ENCODE measurements at places on chromosomes 11 and 22.

DNA sequence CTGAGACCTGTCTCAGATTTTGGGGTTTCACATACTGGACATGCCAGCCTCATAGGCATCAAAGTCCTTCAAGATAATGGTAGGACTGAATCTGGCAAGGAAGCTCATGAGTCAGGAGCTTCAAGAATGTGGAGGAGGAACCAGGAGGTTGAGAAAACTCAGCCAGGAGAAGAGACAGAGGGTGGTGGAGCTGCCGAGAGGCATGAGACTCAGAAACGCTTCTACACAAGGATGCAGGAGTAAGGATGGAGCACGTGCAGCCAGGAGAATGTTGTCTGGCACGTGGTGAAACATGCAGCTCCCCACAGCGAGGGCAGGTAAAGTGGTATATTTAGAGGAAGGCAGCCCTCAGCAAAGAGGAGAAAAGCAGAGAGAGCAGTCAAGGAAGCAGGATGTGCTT is 148.7 kb upstream of the ISX start:
- no peak for DNase-seq

GRCh38 chr22:35258191-35258988 is 1.1 kb downstream of the HMGXB4 start:
- no peak for DNase-seq

GRCh38 chr11:15933886-15934625 is 422.3 kb downstream of the SOX6 start:
- DNase-seq: no peak

DNA sequence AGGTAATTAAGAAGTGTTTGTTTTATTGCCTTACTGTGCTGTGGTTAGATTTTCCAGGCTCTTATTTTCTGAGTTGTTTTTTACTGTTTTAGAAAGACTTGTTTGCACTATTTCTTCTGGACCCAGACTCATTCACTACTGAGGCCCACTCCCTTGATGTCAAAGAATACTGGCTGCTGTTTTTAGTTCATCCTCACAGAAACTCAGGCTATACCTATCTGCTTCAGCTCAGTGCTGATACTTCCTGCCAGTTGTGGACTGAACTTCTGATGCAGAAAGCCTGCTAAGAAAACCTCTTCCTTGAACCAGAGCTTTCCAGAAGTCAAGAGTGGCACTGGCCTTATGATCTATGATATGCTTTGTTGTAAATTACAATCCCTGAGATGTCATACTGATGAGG is 15.9 kb upstream of the PIK3IP1 start:
- no peak for DNase-seq

DNA sequence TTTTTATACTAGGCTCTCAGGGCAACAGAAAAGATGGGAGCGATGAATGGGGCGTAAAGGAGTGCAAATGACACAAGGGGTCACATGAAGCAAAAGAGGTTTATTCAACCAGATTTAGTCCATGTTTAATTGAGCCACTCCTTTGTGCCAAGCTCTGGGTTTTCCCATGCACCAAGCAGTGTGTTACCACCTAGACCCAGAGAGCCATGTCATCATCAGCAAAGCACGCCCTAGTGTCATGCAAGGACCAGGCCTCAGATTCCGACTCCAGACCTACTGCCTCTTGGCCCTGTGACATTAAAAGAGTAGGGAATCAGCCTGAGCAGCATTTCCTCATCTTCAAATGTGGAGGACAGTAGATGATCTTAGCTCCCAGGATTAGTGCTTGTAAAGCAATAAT is 1.1 kb upstream of the IGLL5 start:
- no peak for DNase-seq

- DNase-seq: no peak
Observed at GRCh38 chr11:31499576-31500178, 9.7 kb downstream of the IMMP1L start.

DNA sequence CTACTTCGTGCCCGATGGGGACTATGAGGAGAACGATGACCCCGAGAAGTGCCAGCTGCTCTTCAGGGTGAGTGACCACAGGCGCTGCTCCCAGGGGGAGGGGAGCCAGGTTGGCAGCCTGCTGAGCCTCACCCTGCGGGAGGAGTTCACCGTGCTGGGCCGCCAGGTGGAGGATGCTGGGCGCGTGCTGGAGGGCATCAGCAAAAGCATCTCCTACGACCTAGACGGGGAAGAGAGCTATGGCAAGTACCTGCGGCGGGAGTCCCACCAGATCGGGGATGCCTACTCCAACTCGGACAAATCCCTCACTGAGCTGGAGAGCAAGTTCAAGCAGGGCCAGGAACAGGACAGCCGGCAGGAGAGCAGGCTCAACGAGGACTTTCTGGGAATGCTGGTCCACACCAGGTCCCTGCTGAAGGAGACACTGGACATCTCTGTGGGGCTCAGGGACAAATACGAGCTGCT is 751 bp downstream of the FIBIN start:
- DNase-seq: no peak

- no peak for DNase-seq
Observed at GRCh38 chr22:40210818-40211217, 33.1 kb downstream of the TNRC6B start.

- DNase-seq: no peak
Observed at GRCh38 chr11:98056945-98057344, 963.8 kb upstream of the CNTN5 start.

GRCh38 chr11:34512840-34513681 is 533 bp downstream of the ELF5 start:
- peak; percentile 8 for DNase-seq

- DNase-seq: no peak
Observed at GRCh38 chr11:83819931-83820549, 533.9 kb upstream of the CCDC90B start.

GRCh38 chr11:68216171-68216938 is 3.3 kb upstream of the KMT5B start:
- no peak for DNase-seq

DNA sequence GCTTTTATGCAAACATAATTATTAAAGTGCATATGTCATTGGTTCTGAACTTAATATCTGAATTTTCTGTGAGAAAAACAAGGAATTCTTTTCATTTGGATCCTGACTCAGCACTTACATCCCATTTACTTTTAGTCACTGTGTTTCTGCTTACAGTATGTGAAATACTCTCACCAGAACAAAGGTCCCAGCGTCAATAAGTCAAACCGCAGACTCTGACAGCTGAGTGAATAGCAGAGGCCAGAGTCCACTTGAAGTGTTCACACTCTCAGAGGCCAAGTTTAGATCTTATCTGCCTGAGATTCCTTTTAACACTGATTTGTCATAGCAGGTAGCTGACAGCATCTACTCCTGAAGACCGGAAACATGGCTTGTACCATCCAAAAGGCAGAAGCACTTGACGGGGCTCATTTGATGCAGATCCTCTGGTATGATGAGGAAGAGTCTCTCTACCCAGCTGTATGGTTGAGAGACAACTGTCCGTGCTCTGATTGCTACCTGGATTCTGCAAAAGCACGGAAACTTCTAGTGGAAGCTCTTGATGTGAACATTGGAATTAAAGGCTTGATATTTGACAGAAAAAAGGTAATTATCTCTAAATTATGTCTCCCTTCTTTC is 14.6 kb downstream of the BBOX1 start:
- no peak for DNase-seq

DNA sequence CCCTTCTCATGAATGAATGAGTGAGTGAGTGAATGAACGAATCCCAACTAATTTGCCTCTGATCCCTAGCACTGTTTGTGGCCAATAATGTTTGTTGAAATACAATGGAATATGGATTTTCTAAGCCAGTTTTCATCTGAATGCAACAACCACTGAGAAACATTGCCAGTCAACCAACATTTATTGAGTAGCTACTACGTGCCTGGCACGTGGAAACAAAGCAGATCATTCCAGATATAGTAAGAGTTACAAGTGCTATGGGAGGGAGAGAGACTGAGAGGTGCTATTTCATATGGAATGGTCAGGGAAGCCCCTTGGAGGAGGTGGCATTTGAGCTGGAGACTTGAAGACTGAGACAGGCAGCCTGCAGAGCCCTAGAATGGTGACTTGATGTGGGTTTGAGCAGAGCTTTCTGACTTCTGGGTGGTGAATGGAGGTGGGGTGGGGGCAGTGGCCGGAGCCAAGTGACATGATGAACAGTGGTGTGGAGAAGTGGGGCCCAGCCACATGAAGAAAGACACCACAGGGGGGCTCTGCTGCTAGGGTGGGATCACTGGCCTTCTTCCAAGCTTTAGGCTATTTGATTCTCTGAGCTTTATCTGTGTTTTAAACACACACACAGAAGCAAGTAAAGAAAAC is 35.1 kb upstream of the SMTN start:
- DNase-seq: no peak

GRCh38 chr22:38033522-38034277 is 23.5 kb upstream of the PICK1 start:
- no peak for DNase-seq

DNA sequence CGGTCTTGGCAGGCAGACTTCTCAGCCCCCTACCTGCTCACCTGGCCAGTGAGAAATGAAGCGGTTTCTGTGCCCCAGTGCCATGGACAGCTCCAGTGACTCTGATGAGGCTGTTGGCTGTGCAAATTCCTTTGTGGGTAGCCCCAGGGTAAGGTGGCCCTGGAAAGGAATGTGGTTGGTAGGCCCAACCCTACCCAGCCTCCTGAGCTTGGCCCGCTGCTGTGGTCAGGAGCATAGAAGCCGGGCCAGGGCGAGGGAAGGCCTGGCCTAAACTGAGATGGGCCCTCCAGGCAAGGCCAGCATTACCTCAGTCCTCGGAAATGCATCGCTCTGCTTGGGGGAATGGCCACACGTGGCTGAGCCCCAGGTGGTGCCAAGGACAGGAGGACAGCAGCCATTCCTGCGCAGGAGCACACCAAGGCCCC is 16.9 kb downstream of the DAGLA start:
- DNase-seq: no peak

- DNase-seq: no peak
Observed at GRCh38 chr11:128343135-128343514, 244.2 kb downstream of the ETS1 start.

- DNase-seq: no peak
Observed at GRCh38 chr22:24005201-24005600, at the start of gene GSTT4. GSTT4 (minus strand) TSS chr22:24005453; CDS start chr22:24005356, 97 bp downstream.

Measured in NK-92 treated with Interleukin-12 subunit alpha and Interleukin-12 subunit beta, amount 100 ng/mL, for 24 hours (cell line).